ENCODE measurements at places on chromosomes 4 and X.

DNA sequence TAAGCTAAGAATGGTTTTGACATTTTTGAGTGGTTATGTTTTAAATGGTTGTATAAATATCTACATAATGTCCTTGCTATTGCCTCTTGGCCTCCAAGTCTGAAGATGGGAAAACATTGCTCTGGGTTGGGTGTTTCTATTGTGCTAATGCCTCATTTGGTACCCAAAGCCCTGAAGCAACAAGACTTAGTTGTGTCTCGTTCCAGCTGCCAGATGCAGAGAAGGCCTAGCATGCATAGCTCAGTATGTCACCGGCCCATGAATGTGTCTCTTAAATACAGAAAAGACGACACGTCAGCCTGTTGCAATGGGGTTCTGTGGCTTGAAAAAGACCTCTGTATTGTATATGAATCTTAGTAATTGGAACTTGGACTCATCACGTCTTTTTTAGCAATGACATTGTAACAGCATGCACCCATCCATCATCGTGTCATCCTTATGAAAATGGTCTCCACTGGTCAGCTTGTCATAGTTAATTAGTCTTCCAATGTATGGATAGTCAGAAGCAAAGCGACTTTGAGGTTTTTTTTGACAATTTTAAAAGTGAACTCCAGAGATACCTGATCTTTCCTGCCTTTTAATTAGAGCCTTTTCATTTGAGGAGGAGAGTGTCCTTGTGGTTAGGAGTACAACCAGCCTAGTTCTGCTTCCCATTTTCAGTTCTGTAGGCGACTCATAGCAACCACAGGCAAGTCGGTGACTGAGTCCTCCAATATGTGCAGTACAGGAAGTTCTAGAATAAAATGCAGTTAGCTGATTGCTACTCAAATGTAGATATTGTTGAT lies 126.4 kb upstream of the GATB start:
- DNase-seq: peak; percentile 41

GRCh38 chr4:3323071-3323481 lies 30.3 kb downstream of the RGS12 start:
- DNase-seq: no peak

- no peak for DNase-seq
These were observed 10.4 kb downstream of the OGT start for GRCh38 chrX:71543316-71543715.

DNA sequence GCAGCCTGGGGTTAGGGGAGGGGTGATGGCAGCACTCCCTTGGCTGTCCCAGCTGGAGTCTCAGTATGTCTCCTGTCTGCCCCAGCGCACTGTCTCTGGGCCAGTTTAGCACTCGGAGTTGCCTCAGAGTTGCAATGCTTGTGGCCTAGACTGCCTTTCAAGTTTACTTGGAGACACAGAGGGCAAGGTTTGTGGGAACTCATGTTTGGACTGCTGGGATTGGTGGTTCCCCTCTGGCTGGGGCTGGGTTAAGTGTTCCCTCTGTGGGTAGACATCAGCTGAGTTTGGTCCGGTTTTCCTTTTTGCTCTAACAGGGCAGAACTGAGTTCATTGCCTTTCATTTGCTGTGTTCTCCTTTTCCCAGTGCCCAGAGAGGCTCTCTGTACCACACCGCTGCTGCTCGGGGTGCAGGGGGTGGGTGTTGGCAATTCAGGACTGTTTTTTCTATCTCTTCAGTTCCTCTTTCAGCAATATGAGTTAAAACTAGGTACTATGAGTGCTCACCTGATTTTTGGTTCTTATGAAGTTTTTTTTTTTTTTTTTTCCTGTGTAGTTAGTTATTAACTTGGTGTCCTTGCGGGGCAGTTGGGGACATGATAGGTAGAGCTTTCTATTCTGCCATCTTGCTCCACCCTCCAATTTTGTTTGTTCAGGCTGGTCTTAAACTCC lies 17.2 kb downstream of the RAB33B start:
- no peak for DNase-seq

DNA sequence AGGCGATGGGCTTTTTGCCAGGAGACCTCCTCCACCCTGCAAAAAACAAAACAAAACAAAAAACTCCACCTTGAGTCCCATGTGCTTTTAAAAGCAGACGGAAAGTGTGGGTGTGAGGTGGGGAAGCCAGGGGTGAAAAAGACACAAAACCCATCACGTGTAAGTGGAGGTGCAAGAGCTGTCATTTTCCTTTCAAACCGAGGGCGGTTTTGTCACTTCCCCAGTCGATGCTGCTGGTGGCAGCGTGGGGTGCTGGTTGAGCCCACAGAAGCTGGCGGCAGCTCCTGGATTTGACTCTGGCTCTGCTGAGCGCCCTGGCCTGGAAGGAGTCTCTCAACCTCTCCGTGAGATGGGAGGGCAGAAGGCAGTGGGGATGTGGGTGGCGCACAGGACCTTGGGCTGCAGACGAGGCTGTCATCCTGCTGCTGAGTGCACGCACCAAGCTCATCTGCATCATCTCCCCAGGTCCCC lies 110.0 kb downstream of the PSAPL1 start:
- no peak for DNase-seq
